MG63 (cell line): ENCODE measurements at places on chromosomes 12 and 14.

DNA sequence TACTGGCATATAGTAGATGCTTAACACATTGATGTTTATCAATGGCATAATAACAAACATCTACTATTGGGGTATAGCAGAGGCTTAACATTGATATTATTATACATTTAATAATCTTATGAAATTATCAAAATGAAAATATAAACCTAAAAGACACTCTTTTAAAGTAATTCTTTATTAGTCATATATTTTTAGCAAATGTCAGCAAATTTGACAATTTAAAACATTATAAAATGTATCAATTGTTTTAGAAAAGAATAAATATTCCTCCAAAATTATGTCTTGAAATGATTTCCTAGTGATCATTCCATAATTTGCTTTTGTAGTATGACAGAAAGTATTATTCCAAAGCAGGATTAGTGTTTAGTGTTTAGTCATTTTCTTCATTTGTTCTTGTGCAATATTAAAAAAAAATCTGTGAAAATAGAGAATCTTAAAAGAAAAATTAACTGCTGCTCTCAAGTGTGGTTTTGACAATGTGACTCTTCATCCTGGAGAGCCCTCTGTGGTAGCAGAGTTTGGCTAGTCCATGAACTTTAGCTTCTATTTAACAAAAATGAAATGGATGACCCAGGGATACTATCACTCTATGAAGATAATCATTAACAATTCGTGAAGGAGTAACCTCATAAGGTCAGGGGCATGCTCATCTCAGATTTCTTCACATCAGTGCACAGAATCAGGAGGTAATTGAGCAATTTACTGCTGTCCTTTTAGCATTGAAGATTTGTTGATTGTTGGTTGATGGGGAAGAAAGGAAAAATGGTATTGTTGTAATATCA lies 1018.5 kb downstream of the LRFN5 start:
- DNase-seq, result no peak

GRCh38 chr14:58100735-58101368 lies 51.2 kb downstream of the ARMH4 start:
- peak; percentile 34 for DNase-seq

- no peak for DNase-seq
Measured at GRCh38 chr14:84209031-84209430, 1320.9 kb upstream of the FLRT2 start.

- DNase-seq, result peak; percentile 33
Measured at GRCh38 chr12:106113042-106113441, 25.7 kb downstream of the NUAK1 start.

DNA sequence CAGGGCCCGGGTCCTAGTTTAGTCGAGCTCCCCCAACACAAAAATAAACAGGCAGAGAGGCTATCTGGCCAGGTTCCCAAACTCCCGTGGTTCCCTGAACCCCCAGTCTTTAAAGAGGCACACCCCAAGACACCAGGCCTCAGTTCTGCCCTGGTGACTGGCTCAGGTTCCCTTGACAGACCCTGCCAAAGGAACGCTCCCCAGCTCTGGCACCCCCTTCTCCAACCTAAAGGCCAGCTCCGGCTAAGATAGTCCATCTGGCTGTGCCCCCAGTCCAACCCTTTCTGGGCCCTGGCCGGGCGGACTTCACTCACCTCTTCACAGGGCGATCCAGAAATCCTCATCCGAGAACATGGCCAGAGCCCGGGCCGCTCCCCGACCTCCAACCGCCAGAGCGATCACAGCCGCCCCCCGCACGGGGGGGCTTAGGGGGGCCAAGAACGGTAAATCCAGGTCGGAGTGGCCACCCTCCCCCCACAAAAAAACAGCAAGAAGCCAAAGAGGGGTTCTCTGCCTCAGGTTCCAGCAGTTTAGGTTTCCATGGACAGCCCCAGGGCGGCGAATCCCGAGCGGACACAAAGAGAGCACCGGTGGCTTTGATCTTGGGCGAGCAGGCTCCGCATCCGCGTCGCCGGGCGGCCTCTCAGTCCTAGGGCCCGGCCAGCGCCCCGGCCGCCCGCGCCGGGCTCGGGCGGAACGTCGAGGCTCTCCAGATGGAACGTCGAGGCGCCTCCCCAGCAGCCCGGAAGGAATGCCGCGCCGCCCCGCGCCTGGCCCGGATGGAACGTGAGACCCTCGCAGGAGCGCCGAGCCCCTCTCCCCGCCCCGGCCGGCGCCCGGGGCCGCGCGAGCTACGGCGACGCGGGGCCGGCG lies 1.1 kb downstream of the KMT2D start:
- no peak for DNase-seq

DNA sequence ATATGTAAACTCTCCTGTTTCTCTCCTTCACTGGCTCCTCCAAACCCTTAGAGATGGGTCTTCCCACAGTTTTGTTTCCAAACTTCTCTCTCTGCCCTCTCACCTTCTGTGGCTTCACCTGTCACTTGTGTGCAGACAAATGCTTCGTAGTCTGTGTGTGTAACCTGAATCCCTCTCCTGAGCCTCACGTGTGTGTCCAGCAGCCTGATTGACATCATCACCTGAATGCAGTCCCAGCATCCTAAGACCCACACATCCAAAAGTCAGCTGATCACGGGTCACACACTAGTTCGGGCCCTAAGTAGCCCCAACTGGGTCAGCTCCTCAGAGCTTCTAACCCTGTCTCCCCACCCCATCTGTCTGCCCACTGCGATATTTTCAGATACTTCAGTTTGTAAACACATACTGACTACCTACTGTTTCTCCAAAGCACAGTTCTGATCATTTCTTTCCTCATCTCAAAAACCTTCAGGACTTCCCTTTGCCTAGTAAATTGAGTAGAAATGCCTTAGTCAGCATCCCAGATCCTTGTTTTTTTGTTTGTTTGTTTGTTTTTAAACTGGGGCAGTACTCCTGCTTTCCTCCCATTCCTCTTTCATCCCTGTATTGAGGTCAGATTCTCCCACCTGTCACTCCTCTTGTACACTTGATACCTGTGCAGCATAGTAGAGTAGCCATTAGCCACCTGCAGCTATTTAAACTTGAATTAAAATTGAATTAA lies 23.7 kb downstream of the FNTB start:
- no peak for DNase-seq

DNA sequence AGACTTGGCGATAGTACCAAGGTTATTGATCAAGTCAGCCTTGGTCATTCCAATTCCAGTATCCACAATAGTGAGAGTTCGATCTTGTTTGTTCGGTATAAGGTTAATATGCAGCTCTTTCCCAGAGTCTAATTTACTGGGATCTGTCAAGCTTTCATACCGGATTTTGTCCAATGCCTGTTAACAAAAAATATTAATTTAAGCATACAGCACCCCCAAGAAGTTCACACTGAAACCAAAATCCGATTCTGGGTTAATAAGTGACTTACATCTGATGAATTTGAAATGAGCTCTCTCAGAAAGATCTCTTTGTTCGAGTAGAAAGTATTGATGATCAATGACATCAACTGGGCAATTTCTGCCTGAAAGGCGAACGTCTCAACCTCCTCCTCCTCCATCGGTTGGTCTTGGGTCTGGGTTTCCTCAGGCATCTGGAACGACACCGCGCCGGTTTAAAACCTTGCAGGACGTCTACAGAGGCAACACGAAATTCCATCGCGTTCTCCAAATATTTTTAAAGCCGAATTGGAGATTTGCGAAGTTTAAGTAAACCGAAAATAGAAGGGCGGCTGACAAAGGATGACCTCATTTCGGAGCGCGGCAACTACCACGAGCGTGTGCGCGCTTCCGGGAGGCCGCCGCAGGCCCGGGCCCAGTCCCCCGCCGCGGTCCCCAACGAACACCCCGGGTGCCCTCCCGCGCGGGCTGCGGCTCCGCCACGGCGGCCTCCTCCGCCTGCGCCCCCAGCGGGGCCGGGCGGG lies 716 bp downstream of the HSP90AA1 start:
- peak; percentile 48 for DNase-seq

GRCh38 chr12:67018105-67018504 lies 251.1 kb upstream of the CAND1 start:
- no peak for DNase-seq

DNA sequence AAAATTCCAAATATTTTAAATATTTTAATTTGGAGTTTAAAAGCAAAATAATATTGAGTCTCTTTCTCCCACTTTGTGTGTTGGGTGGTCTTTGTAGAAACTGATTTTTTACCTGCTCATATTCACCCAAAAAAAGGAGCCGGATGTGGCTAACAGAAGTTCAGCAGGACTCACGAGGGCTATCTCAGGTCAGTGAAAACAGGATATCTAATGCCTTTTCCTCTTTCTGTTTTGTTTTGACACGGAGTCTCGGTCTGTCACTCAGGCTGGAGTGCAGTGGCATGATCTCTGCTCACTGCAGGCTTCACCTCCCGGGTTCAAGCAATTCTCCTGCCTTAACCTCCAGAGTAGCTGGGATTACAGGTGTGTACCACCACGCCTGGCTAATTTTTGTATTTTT lies 30.8 kb downstream of the COA8 start:
- DNase-seq, result no peak

GRCh38 chr12:127107744-127108143 lies 1159.2 kb upstream of the TMEM132C start:
- DNase-seq, result peak; percentile 1

DNA sequence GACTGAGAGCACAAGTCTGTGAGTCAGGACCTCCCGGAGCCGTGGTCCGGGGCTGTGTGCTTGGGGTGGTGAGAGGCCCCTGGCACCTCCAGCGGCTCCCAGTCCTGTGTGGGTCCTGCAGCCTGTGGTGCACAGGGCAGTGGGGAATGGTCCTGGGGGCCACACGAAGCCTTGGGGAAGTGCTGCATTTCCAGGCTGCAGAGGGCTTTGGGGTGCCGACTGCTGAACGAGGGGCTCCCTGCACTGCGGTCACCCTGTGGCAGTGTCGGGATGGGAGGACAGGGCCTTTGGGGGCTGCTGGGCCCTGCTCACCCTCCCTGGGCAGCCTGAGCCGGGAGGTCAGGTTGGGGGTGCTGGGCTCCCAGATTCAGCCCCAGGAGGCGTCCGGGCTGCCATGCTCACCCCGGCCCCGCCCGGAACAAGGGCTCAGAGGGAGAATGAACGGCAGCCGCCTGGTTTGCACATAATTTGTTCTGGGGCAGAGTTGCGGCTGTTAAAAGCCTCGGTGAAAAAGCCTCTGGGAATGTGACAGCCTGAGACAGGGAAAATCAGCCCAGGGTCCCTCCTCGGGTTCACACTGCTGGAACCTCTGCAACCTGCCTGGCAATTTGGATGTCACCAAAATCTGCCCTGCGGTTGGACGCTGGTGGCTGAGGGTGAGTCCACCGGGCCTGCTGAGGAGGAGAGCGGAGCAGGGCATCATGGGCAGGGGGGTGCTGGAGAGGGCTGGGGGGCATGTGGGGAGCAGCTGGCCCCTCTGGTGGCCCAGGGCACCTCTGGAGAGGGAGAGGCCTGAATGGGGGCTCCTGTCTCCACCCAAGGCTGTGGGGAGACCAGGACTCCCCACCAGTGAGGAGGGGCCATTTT lies 109.2 kb downstream of the KIF26A start:
- no peak for DNase-seq

- DNase-seq, result no peak
Measured at GRCh38 chr12:62976110-62976662, 41.2 kb upstream of the PPM1H start.

- DNase-seq, result peak; percentile 79
Measured at GRCh38 chr12:52278575-52279421, 4.4 kb downstream of the KRT86 start.

DNA sequence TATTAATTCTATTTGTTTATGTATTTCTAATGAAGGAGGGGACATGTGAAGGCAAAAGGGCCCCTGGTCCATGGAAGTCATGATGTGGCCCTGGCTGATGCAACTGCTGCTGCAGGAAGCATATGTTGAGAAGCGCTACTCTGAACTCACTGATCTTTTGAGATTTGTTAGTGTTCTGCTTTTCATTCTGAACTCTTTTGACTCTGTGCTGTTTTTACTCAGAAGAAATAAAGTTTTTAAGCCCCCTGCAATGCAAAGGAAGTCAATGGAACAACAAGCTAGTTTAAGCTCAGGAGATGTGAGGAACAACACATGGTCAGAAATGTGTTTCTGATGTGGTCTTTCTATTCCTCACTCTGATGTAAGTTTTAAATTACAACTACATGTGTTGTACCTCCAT lies 88.9 kb upstream of the BTG1 start:
- DNase-seq, result no peak

- no peak for DNase-seq
Measured at GRCh38 chr14:89892953-89893352, 61.6 kb downstream of the EFCAB11 start.

- DNase-seq, result no peak
Measured at GRCh38 chr12:72141381-72141780, 130.8 kb upstream of the TRHDE start.

DNA sequence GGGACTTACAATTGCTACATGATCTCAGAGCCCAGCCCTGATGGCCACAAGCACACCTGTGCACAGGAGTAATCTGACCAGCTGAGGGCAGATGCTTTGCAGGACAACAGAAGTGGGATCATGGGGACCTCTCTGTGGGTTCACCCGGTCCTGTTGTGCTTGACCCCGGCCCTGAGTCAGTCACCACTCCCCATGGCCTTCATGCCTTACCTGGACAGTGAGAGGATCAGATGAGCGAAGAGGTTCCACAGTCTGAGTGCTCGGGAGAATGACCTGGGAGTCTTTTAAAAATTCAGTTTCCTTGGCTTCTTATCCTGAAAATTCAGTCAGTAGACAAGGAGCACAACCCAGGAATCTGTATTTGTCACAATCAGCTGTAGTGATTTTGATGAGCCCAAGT lies 88.1 kb downstream of the NTF3 start:
- no peak for DNase-seq

GRCh38 chr12:15830538-15830937 lies 41.4 kb upstream of the EPS8 start:
- peak; percentile 61 for DNase-seq

DNA sequence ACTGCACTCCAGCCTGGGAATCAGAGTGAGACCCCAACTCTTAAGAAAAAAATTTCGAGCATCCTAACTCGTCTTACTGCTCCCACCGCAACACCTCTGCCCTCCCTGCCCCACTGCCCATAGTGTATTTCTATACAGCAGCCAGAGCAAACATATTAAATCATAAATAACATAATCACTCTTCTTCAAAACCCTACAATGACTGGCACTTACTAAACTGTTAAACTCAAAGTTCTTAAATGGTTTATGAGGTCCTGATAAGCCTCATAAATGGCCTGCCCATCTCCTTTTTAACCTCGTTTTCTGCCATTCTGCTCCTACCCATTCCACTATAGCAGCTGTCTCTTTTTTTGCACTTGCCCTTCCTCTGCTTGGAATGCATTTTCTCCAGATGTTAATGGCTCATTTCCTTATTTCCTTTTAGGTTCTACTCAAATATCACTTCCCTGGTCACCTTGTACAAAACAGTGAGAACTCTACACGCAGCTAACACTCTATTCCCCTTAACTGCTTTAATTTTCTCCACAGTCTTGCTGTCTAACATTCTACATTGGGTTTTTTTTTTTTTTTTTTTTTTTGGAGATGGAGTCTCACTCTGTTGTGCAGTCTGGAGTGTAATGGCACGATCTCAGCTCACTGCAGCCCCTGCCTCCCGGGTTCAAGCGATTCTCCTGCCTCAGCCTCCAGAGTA lies 45.2 kb downstream of the CDK17 start:
- no peak for DNase-seq

- DNase-seq, result no peak
Measured at GRCh38 chr12:124188561-124189405, 106.1 kb upstream of the RFLNA start.

GRCh38 chr12:46403719-46404070 lies 31.1 kb upstream of the SLC38A2 start:
- no peak for DNase-seq
